ENCODE measurements at places on chromosomes 1 and 21. TPM values are rescaled to one million over a fixed set of nuclear protein-coding genes. Genes with fewer than 3 reads are reported as not detected.

Gene TTLL7
- 0.84 TPM for total RNA-seq

Gene GBP6
- total RNA-seq, result 0.21 TPM

Gene CHRM3
- total RNA-seq, result 0.10 TPM

Gene IL20
- total RNA-seq, result not detected

Gene HCRTR1
- not detected for total RNA-seq

Gene ZCCHC17
- total RNA-seq, result 9.1 TPM
